Lung (tissue), 17 donors: ENCODE measurements at places on chromosomes 13 and 19.

DNA sequence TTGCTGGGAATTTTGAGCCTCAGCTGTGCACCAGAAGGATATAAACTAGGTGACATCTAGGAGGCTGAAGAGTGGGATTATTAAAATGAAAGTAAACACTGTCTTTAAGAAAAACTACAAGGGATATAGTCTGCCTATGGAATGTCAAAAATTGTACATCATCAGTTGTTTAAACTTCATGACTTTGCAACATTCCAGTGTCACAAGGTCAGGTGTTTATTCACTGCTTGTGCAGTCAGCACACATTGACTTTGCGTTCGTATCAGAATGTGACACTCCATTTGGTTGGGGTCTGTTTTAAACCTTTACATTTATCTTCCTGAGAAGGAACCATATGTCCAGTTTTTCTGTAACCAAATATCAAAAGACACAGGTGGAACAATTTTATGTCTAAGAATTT, 85.6 kb downstream of the KL start:
- no peak for DNase-seq

DNA sequence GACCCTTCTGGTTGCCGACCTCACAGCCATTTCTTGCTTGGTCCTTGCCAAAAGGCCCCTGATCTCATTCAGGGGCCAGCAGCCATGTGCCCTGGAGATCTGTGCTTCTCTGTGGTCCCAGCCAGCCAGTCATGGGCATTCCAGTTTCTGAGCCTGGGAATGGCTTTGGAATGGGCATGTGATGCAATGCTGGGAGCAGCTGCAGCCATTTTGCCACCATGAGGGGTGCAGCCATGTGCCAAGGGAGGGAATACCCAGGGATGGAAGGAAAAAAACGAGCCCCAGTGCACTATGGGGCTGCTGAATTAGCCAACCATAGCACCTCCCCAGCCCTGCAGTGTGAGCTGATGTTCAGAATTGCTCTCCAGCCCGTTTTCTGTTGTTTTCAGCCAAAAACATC, 26.3 kb downstream of the F2RL3 start:
- no peak for DNase-seq

DNA sequence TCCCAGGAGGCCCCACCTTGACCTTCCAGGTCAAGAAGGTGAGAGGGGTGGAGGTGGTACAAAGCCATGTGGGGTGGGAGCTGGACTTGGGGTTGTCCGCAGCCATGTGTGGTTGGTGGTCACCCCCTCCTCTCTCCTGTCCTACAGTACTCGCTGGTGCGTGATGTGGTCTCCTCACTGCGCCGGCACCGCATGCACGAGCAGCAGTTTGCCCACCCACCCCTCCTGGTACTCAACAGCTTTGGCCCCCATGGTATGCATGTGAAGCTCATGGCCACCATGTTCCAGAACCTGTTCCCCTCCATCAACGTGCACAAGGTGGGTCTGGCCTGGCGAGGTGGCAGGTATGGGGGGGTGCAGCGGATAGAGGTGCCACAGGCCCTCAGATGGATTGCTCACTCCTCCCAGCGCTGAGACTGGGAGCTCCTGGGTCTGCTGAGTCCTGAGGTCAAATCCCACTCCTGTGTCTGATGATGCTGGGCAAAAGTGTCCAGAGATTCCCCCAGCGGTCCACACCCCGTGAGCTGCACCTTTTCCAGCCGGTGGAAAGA, 1.7 kb downstream of the PPAN start:
- DNase-seq, result no peak

GRCh38 chr13:99375738-99376080, 68.5 kb upstream of the GPR183 start:
- no peak for DNase-seq

DNA sequence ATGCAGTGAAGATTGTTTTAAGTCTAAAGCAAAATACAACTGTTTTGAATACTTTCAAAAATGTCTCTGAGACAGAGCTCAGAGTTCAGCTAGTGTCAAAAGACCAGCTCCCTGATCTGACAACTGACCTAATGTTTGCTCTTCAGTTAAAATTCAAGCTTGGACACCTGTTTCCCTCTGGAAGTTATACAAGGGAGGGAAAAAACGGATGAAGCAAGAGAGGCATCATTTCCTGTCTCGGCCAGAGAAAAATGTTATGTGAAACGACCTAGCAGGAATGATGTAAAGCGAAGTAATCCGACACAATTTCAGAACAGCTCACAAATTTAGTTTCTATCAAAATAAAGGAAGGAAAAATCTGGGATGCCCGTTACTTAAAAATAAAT, 59.4 kb downstream of the ZAR1L start:
- no peak for DNase-seq
